ENCODE measurements at places on chromosomes 7 and 10.

DNA sequence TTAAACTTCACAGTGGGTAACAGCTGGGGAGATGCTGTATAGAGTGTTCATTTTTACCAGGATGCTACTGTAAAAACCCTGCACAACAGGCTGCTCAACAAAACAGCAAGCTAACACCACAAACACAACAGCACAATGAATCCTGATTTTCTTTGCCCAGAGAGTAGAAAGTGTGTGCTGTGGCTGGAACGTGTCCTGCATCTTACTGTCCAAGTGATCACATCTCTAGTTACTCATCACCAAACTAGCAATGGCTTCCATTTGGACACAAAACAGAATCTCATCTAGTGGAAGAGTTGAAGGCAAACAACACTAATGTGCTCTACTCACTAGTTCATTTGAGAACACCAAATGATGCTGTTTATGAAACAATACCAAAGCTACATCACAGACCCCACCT lies 121.2 kb downstream of the SLC25A13 start:
- DNase-seq, result no peak

- DNase-seq, result no peak
Measured at GRCh38 chr10:102608487-102608886, 35.8 kb upstream of the TRIM8 start.

DNA sequence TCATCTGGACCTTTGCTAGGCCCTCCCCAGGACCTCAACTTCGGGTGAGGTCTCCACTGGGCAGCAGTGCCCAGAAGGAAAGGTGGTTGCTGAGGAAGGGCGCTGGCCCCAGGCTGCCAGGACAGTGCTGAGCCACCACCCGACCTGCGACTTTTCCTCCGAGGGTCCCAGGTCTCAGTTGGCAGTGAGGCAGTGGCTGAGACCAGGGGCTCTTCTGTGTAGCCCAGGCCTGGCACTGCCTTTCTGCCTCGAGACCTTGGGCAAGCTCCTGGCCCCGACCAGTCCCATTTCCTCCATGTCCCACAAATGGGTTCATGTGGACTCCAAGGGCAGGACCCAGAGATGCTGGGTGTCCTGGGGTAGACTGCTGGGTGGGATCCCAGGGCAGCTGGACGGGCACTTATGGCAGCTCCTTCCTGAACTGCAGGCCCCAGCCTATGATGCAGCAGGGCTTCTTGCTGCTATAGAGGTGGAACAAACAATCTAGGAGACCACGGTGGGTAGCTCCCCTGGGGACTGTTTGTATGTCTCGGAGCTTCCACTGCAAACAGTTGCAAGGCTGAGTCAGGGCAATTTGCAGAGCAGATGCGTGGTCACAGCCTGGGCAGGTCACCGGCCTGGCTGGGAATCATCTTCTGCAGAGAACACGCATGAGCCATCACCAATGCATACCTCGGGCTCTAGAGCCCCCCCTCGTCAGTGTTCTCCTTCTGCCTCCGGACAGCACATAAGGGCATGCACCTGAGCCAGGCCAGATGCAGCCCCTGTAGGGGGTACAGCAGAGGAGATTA lies 17.9 kb upstream of the LRRC18 start:
- DNase-seq, result no peak

- no peak for DNase-seq
Measured at GRCh38 chr7:106220307-106220706, 64.5 kb downstream of the NAMPT start.

- DNase-seq, result no peak
Measured at GRCh38 chr10:30915146-30915545, 116.5 kb downstream of the ZNF438 start.
